Islet precursor cell (in vitro differentiated cells): ENCODE measurements at places on chromosomes 7 and 10.

DNA sequence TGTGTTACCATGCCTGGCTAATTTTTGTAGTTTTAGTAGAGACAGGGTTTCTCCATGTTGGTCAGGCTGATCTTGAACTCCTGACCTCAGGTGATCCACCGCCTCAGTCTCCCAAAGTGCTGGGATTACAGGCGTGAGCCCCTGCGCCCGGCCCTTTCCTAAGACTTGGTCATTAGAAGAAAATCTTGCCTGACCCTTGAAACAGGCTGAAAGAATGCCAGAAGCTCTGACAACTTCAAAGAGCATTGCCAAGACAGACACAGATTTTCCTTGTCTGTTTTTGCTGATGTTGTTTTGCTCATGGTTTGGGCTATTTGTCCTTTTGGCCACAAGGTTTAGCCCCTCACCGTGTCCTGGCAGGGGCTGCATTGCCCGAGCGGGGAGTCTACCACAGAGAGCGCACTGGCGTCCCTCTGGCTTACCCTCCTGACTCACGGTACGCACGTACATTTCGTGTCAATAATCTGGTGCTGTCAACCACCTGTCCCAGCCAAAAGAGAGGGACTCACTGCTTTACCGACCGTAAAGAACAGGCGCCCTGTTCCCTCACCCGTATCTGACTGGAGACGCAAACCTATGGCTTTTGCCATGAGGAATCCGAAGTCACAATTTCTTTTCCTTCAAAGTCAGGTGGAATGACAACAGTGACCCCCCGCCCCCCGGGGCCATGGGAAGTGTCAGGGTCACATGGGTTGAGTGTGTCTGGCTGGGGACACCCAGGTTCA, 10.1 kb upstream of the INPP5A start:
- peak; percentile 50 for DNase-seq

DNA sequence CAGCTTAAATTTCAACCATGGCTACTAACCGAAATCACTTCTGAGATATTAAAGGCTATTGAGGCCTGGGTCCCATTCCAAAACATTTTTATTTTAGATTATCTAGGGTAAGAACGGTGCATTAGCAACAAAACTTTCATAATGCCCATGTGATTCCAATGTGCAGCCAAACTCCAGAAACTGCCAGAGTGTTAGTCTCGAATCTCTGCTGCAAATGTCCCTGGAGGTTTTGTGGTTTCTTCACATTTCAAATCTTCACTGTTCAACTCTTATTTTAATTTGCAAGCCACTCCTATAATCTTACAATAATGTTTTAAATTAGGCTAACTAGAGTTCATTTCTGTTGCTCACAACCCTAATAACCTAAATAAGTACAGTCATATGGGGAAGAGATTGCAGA, 357.0 kb downstream of the PHF14 start:
- no peak for DNase-seq

DNA sequence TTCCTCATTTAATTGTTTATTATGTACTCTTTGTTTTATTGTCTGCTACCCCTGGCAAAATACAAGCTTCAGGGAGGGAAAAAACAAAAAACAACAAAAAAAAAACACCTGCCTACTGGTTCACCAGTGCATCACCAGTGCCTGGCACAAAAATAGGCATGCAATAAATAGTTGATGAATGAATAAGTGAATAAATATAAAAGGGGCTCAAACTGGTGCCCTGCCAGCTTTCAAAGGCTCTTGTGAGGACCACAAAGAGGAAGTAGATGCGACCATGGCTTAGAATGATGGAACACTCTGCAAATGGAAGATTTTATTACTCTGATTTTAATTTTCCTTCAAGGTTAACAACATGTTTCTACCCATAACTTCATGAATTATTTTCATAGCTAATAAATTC, 213.0 kb upstream of the INHBA start:
- no peak for DNase-seq

DNA sequence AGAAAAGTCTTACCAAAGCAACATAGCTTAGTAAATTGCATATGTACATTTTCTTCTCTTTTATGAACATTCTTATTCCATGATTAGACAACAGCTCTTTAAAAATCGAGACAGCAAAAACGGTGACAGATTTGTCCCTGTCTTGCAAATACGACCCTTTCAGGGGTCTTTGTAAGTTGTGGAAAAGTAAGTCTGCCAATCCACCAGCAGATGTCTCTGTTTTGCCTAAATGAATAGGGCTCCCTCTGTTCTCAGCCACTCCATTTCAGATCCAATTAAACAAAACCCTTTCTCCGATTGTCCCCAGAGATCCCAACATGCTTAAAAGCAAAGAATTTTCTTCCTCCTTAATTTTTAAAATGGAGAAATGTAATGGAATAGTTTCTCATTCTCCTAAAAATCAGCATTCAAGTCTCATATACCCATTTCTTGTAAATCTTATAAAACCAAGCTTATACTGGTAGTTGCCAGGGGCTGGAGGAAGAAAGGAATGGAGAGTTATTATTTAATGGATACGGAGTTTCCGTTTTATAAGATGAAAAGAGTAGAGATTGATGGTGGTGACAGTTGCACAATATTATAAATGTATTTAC, 61.0 kb upstream of the NFE2L3 start:
- DNase-seq, result no peak

DNA sequence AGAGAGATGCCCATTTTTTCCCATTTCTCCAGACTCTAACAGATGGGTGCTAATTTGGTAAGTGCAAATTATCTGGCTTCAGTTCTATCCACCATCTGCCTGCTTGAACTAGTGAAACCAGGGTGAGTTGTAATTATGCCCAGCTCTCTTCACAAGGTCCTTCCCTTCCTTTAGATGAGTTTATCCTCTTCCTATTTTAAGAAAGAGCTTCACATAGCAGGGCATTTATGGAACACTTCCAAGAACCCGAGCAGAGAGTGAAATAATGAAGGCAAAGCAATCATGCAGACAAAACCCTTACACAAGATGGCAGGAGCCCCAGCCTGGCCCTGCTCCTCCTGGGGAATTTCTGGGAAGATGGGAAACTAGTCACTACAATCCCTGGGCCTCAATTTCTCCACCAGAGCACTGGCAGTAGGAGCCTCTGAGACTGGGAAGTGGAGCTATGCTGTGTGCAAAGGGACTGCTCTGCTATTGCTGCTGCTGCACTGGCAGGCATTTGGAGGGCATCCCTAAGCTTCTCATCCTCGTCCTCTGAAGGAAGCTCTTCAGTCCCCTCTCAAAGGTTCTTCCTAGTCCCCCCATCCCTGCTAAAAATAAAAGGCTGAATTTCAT, 33.7 kb upstream of the PLXNA4 start:
- no peak for DNase-seq

- no peak for DNase-seq
Observed at GRCh38 chr10:65847436-65848230, 1078.2 kb upstream of the LRRTM3 start.

DNA sequence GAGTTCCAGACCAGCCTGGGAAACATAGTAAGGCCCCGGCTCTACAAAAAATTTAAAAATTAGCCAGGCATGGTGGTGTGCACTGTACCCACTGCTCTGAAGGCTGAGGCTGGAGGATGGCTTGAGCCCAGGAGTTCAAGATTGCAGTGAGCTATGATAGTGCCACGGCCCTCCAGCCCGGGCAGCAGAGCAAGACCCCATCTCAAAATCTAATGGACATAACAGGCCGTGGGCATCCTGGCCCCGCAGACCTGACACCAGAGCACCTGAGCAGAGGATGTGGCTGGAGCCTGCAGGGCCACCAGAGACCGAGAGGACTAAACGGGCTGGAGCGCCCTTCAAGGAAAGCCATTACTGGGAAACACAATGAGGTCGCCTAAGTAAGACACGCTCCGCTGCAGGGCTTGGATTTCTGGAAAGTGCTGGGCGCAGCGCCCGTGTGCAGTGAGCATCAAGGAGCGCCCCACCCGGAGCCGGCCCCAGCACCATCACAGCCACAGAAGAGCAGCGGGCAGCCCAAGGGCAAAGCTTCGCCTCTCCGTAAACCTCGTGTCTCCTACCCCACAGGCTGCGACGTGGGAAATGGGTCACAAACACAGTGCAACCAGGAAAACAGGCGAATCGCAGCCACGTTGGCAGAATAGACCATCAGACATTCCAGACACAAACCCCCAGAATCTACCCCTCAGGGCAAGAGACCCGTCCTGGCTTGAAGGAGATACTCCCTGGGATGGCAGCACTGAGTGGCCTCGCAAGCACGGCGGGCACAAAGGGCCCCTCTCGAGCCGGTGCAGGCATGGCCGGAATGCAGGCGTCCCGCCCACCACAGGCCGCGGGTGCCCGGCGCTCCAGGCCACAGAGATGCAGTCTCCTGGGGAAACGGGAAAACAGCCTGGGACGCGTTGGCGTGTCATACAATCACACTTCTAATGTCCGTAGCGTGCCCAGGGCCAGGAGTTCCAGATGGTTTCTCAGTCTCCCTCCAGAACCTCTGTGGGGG, 4.9 kb downstream of the RADIL start:
- no peak for DNase-seq

- DNase-seq, result peak; percentile 73
Observed at GRCh38 chr7:24965831-24966708, 13.9 kb downstream of the OSBPL3 start.

- no peak for DNase-seq
Observed at GRCh38 chr10:74836877-74837276, 10.5 kb downstream of the KAT6B start.

GRCh38 chr10:47379445-47379785, 4.7 kb downstream of the ZNF488 start:
- no peak for DNase-seq

DNA sequence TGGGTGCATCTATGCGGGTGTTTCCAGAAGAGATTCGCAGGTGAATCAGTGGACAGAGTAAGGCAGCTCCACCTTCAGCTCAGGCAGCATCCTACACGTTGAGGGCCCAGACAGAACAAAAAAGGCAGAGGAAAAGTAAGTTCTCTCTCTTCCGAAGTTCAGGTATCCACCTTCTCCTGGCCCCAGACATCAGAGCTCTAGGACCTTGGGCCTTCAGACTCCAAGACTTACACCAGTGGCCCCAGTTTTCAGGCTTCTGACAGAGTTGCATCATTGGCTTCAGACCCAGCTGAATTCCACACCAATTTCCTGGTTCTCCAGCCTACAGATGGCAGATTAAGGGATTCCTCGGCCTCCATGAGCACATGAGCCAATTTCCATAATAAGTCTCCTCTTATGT, 102.2 kb upstream of the GPR26 start:
- DNase-seq, result peak; percentile 52

DNA sequence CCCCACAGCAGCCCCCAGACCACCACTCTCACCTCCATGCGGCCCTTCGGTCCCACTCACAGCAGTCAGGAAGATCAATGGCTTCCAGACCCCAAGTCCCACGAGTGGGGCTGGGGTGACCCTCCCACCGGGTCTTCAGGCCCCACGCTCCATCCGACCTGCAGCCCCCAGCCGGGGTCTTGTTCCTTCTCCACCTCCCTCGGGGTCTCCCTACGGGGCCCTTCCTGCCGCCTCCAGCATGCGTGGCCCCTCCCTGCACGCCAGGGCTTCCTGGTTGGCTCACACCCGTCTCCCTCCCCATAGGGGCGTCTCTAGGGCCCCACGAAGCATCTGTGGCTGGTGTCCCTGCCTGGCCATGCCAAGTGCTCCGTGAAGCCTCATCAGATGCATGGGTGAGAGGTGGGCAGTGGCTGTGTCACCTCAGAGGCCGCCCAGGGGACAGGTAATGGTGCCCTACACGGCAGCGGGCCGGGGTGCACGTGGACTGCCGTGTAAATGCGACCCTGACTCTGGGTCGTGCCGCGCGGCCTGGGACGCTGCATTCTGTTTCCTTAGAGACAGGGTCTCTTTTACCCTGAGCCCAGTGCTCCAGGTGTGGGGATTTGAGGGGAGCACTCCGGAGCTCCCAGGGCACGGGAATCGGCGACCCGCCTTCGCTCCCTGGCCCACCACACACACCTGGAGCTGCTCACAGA, 19.9 kb downstream of the ADAP1 start:
- DNase-seq, result no peak

DNA sequence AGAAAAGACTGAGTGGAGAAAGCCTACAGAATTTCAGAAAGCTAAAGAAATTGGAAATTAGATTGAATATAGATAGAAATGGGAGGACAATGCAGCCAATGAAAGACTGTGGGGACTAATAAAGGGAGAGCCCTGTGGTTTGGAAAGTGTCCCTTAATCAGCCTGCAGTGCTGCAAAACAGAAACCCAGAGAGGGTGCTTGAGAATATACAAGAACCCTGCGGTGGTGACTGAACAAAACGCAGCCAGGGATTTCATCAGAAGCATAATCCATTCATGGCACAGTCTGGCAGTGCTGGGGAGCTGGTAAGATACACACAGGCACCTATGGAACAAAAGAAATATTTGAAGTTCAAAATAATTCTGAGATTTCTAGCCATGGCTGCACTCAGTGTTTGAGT, 19.1 kb downstream of the CEP41 start:
- no peak for DNase-seq

DNA sequence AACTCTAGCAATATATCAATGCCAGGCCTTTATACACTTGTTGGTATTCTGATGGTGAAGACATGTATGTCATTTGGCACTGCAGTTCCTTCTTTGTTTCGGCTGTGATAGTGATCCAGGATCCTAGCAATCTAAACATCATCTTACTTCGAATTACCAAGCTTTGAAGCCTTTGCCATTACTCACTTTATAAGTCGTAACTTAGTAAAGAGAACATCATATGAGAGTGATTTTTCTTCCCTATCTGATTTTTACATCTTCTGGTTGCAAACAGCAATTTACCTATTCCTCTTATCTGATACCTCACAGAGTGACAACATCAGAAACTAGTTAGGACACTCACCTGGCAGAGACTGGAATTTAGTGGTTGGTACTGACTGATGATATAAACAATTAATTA, 7.6 kb upstream of the BPGM start:
- no peak for DNase-seq

- no peak for DNase-seq
Observed at GRCh38 chr10:121854809-121855445, 72.9 kb downstream of the ATE1 start.

DNA sequence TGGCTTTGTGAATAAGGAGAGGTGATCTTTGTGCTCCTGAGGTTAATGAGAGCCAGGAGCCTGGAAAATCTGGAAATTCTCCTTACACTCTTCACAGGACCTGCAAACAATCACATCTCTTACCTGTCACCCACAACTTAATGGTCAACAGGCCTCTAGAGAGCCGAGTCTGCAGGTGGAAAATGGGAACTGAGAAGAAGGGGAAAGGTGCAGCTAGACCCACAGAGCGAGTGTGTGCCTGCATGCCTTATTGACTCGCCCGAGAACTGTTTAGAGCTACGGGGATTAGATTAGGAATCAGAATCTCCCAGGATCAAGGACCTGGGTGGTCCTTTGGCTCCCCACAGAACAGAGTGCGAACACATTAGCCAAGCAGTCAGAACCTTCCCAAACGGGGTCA, 329.6 kb downstream of the PTEN start:
- DNase-seq, result no peak

GRCh38 chr10:68301790-68302502, 29.9 kb upstream of the HNRNPH3 start:
- no peak for DNase-seq

DNA sequence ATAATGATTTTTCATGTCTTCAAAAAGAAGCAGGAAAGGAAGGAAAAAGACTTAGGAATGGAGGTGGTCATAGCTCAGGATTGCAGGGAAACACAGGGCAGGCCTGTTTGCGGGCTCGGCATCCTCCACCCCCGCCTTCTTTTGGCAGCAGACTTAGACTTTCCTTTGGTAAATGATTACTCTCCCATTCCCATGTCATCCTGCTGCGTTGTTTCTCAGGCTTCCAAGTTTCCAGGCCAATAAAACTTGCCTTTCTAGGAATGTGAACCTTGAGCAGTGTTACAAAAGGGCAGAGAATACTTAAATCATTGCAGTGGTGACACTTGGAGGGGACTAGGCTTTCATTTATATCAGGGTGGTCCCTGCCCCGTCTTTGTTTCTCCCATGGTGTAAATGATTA, 34.0 kb upstream of the DGKB start:
- DNase-seq, result peak; percentile 77
